ENCODE measurements at places on chromosomes 1 and 21.

- DNase-seq, result no peak
Observed at GRCh38 chr1:157695417-157695816, 5.2 kb downstream of the FCRL3 start.

DNA sequence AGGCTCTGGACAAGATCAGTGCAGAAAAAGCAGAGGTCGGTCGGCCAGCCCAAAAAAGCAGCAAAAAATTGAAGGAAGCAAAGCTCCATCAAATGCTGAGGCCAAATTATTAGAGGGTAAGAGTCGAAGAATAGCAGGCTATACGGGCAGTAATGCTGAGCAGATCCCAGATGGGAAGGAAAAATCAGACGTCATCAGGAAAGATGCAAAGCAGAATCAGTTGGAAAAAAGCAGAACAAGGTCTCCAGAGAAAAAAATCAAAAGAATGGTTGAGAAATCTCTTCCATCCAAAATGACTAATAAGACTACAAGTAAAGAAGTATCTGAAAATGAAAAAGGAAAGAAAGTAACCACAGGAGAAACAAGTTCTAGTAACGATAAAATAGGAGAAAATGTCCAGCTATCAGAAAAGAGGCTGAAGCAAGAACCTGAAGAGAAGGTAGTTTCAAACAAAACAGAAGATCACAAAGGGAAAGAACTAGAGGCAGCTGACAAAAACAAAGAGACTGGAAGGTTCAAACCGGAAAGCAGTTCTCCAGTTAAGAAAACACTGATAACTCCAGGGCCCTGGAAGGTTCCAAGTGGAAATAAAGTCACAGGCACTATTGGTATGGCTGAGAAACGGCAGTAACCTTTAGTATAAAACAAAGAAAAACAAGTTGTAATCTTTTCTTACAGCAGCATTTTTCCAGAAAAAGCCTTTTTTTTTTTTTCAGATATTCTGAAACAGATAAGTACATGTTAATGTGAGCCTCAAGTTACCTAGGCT is 75.7 kb downstream of the PHTF1 start:
- DNase-seq, result no peak

GRCh38 chr1:84398175-84399155 is at the start of gene DNASE2B:
DNASE2B (plus strand) TSS chr1:84398484; CDS start chr1:84398565, 81 bp downstream.
- DNase-seq, result no peak

DNA sequence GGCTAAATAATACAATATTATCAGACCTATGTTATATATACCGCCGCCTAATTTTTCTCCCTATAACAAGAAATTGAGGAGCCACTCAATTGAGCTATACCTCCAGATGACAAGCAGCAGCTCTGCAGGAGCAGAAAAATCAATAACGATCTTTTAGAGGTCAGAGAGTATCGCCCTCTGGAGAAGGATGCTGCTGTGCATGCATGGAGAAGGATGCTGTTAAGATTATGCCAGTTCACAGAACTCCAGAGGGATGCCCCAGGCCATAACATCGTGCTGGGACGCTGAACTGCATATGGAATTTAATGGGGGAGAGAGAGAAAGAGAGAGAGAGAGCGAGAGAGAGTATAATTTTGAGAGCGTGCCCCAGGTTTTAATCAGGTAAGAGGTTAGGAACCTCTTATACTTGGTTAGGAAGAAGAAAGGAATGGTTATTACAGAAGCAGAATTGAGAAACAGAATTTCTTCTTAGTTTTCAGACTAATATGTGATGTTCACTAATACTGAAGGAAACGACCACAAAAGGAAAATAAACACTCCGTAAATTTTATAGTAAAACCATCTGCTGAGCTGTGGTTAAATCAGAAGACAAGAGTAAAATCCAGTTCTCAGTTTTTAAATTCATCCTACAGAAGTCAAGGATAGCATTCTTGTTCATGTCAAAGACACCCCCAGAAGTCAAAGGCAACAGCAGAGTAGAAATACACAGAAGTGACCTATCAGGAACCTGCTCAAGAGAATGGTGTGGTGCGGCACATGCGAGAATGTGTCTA is 111.1 kb downstream of the SMYD2 start:
- no peak for DNase-seq

- DNase-seq, result no peak
Observed at GRCh38 chr1:101088431-101088830, 62.8 kb upstream of the DPH5 start.

DNA sequence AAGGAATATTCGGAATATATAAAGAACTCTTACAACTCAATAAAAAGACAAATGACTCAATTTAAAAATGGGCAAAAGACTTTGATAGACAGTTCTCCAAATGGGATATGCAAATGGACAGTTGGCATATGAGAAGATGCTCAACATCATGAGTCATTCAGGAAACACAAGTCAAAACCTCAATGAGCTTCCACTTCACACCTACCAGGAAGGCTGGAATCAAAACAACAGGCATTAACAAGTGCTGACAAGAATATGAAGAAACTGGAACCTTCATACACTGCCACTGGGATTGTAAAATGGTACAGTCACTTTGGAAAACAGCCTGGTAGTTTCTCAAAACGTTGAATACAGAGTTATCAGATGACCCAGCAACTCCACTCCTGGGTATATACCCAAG is 17.2 kb downstream of the PGBD5 start:
- no peak for DNase-seq

All from NCI-H1105 (cell line).